ENCODE measurements at places on chromosomes 12 and 14. TPM values are rescaled to one million over a fixed set of nuclear protein-coding genes. Genes with fewer than 3 reads are reported as not detected.

The GNS gene
- 48.2 TPM for total RNA-seq

- peaks cover 3% of the 10 kb centered on the region for H3K36me3 ChIP-seq
- no peak overlapping the region for H3K27ac ChIP-seq
- no peak overlapping the region for H3K4me3 ChIP-seq
- H3K4me1 ChIP-seq: peaks cover 32% of the 10 kb centered on the region
- H3K27me3 ChIP-seq: no peaks in the 10 kb centered on the region
- DNase-seq: no peak
These were observed 266.5 kb downstream of the PAWR start for GRCh38 chr12:79424109-79424721.

- H3K4me1 ChIP-seq: peaks cover 4% of the 10 kb centered on the region
- H3K27ac ChIP-seq: no peak overlapping the region
- H3K4me3 ChIP-seq: no peak overlapping the region
- H3K27me3 ChIP-seq: peaks cover 21% of the 10 kb centered on the region
These were observed 452.2 kb downstream of the BCL11B start for GRCh38 chr14:98819867-98820206.

GRCh38 chr14:102348376-102348775 is 14.3 kb downstream of the CINP start:
- H3K36me3 ChIP-seq: peaks cover 5% of the 10 kb centered on the region
- H3K4me3 ChIP-seq: no peak overlapping the region
- H3K27me3 ChIP-seq: no peaks in the 10 kb centered on the region
- no peak for DNase-seq

DNA sequence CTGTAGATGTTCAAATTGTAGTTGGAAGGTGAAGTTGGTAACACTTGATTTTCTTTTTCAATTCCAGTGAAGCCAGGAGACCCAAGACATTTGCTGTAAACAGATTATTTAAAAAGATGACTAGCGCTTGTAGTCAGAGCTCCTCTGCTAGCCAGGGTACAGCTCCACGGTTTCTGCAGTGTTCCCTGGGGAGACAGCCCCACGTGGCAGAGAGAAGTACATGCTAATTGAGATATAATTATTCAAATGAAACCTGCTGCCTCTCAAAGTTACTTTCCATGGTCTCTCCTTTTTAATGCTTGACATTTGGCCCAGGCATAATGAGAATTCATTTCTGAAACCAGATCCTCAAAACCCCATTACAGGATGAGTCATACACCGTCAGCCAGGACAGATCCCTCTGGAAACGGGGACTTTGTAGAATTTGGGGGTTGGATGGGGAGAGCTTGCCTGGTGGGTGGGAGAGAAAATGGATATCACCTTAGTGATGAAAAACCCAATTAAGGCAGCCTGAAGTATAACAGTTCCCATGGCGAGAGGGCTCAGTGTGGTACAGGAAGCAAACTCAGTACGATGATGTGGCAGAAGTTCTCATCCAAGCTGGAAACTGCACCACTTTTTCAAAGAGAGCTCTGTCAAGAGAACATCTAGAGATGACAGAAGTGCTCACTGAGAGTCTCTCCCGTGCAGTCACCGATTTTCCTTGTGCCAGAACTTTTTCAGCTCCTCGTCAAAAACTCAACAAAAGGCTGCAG is 637.7 kb upstream of the TMEM132C start:
- no peaks in the 10 kb centered on the region for H3K36me3 ChIP-seq
- H3K4me1 ChIP-seq: no peaks in the 10 kb centered on the region
- no peak for DNase-seq
- H3K27me3 ChIP-seq: peaks cover 3% of the 10 kb centered on the region
- H3K4me3 ChIP-seq: no peak overlapping the region
- H3K27ac ChIP-seq: no peak overlapping the region

- DNase-seq: no peak
- H3K4me3 ChIP-seq: peak overlapping the region; percentile 94
- H3K4me1 ChIP-seq: peaks cover 34% of the 10 kb centered on the region
- H3K27ac ChIP-seq: peak overlapping the region; percentile 86
These were observed 512 bp upstream of the RND1 start for GRCh38 chr12:48866052-48866711.

- no peak overlapping the region for H3K27ac ChIP-seq
- no peaks in the 10 kb centered on the region for H3K27me3 ChIP-seq
- DNase-seq: no peak
These were observed 454.8 kb upstream of the SOX5 start for GRCh38 chr12:24404086-24404815.

- H3K4me3 ChIP-seq: no peak overlapping the region
- H3K27ac ChIP-seq: no peak overlapping the region
- H3K27me3 ChIP-seq: no peaks in the 10 kb centered on the region
- H3K36me3 ChIP-seq: peaks cover 24% of the 10 kb centered on the region
These were observed 27.7 kb upstream of the BBS10 start for GRCh38 chr12:76375939-76376338.

All from neural crest cell (in vitro differentiated cells).